ENCODE measurements at places on chromosomes 5 and 9. TPM values are rescaled to one million over a fixed set of nuclear protein-coding genes. Genes with fewer than 3 reads are reported as not detected.

GHR gene
- not detected for total RNA-seq

SLC25A48 gene
- not detected for total RNA-seq

PRELID2 gene
- 1.2 TPM for total RNA-seq

ZNF658 gene
- 2.6 TPM for total RNA-seq

JAK2 gene
- 25.7 TPM for total RNA-seq

BTNL8 gene
- total RNA-seq: not detected

MED10 gene
- 51.5 TPM for total RNA-seq

DNAJC21 gene
- total RNA-seq: 58.6 TPM

QRFP gene
- total RNA-seq: not detected

ROR2 gene
- total RNA-seq: 0.05 TPM

VPS13A gene
- 39.4 TPM for total RNA-seq

IRX4 gene
- total RNA-seq: not detected

AUH gene
- total RNA-seq: 15.6 TPM

SHOC1 gene
- not detected for total RNA-seq

PCDHGB1 gene
- total RNA-seq: not detected

KCTD16 gene
- not detected for total RNA-seq

Data from activated CD8-positive, alpha-beta T cell treated with anti-CD3 and anti-CD28 coated beads, Interleukin-2, amount 10 ng/mL, durations not matched to agents 7 days and 5 days (primary cell).